ENCODE measurements at places on chromosomes 2 and 18.

DNA sequence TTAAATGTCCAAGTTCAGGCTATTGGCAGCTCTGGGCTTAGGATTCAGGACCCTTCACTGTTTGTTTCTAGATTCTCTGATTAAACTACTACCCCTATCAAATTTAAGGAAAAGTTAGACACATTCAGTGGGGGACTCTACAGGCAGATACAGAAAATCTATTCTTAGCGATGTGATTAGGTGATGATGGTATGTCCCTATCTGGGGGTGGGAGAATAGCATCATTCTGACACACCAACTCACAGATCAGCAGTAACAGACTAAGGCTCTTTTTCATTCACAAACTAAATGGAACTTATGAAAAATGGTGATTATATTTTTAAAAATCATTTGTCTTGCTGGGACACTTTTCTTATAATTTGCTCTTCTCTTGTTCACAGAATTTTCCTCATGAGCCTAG is 232.9 kb upstream of the CDH2 start:
- DNase-seq, result no peak
- H3K4me1 ChIP-seq, result no peaks in the 10 kb centered on the region
- no peaks in the 10 kb centered on the region for H3K36me3 ChIP-seq
- H3K27ac ChIP-seq, result no peak overlapping the region
- H3K4me3 ChIP-seq, result no peak overlapping the region

GRCh38 chr2:208366215-208367127 is 40.1 kb upstream of the PTH2R start:
- H3K36me3 ChIP-seq, result peaks cover 5% of the 10 kb centered on the region
- H3K27ac ChIP-seq, result no peak overlapping the region
- peaks cover 2% of the 10 kb centered on the region for H3K4me1 ChIP-seq
- H3K4me3 ChIP-seq, result no peak overlapping the region
- no peaks in the 10 kb centered on the region for H3K27me3 ChIP-seq
- DNase-seq, result no peak

DNA sequence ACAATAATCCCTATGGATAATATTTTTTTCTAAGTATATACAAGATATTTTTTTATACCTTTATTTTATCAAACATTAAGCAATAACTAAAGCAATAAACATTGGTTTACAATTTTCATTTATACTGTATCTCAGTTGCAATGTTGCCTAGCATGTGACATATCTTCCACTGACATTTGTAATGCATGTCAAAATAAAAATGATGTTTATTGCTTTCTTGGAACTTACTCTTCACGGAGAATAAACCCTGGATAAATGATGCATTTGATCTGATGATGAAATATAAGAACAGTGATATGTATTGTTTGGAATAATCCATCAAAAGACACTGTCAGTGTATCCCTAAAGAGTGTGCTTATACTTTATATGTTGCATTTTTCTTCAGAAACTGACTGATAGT is 135.7 kb downstream of the SPAG16 start:
- H3K27ac ChIP-seq, result no peak overlapping the region
- DNase-seq, result no peak
- no peaks in the 10 kb centered on the region for H3K36me3 ChIP-seq
- no peak overlapping the region for H3K4me3 ChIP-seq
- no peaks in the 10 kb centered on the region for H3K4me1 ChIP-seq

- H3K36me3 ChIP-seq, result no peaks in the 10 kb centered on the region
- no peaks in the 10 kb centered on the region for H3K27me3 ChIP-seq
- no peaks in the 10 kb centered on the region for H3K4me1 ChIP-seq
- no peak overlapping the region for H3K27ac ChIP-seq
- H3K4me3 ChIP-seq, result no peak overlapping the region
- no peak for DNase-seq
Measured at GRCh38 chr2:167509586-167509985, 621.3 kb downstream of the XIRP2 start.

DNA sequence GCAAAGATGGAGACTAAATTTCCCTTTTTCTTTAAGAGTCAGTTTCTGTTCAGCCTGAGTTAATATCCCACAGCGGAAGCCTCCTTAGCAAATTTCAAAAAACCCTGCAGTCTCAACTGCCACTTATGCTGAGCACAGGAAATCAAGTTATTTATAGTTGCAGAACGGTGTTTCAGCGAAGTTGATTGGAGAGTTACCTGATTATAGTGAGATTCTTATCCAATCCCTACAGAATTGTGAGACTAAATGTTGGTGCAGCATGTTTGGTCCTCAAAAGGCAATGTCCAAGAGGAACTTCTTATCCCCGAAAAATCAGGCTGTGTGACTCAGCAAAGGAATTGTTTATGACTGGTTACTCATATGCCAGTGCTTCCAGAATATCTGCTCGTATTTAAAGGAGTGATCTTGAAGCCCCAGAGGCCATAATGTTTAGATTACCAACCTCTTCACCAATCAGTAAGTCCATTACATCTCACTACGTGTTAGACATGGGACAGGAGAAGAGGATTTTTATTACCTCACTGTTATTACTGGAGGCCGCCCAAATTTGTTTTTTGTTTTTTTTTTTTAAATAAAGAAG is 67.9 kb downstream of the LRRFIP1 start:
- no peaks in the 10 kb centered on the region for H3K27me3 ChIP-seq
- H3K27ac ChIP-seq, result peak overlapping the region; percentile 97
- peaks cover 20% of the 10 kb centered on the region for H3K36me3 ChIP-seq
- H3K4me3 ChIP-seq, result peak overlapping the region; percentile 97
- H3K4me1 ChIP-seq, result peaks cover 71% of the 10 kb centered on the region

- no peak overlapping the region for H3K4me3 ChIP-seq
- no peaks in the 10 kb centered on the region for H3K36me3 ChIP-seq
- no peak for DNase-seq
- no peaks in the 10 kb centered on the region for H3K4me1 ChIP-seq
- no peaks in the 10 kb centered on the region for H3K27me3 ChIP-seq
Measured at GRCh38 chr18:43012951-43013350, 102.5 kb downstream of the RIT2 start.

DNA sequence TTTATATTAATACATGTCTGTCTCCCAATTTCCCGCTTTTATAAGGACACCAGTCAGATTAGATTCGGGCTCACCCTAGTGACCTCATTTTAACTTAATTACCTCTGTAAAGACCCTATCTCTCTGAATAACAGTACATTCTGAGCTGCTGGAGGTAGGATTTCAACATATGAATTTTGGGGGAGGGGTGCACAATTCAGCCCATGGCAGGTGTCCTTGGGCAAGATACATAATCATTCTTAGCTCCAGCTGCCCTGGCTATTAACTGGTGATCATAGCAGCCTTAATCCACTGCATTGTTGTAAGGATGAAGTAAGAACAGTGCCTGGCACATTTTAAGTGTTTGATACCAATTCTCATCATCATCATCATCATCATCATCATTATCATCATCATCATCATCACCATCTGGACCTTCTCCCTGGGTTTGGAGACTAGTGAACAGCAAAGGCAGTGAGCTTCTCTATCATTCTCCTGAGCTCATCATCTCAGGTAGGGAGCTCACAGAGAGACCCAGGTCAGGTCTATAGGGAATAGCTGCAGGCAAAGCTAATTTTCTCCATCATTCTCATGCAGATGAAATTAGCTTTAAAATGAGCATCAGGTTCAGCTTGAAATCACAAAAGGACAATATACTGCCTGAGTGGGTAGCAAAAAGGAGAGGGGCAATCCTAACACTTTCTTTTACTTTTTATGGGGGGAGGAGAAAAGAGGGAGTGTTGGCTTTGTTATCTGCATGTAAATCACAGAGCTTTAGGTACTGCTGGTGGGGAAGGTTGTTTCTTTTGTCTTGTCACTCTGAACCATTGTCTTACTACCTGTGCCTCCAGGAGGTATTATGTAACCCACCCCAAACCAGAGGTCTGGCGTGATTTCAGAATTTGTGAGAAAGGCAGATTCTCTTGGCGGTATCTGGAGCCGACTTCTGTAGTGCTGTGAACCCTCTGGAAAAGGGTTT is 125.5 kb upstream of the SPRED2 start:
- H3K36me3 ChIP-seq, result no peaks in the 10 kb centered on the region
- peaks cover 23% of the 10 kb centered on the region for H3K27me3 ChIP-seq
- no peak overlapping the region for H3K27ac ChIP-seq
- no peak overlapping the region for H3K4me3 ChIP-seq

DNA sequence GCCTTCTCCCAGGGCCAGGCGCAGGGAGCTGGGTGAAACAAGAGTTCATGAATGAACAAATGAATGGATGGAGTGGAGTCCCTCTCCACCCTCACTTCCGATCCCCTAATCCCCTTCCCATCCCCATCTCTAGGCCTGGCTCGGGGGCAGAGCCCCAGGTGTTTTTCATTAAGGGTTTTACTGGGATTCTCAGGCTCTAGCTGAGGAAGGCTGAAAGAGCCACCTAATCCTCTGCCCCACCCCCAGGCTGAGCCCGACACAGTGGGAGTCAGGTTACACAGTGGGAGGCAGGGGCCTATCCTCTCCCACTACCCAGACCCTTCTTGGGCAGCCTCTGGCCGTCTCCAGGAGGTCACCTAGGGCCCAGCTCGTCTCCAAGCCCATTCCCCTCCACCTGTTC is 36.1 kb downstream of the SDC1 start:
- no peak overlapping the region for H3K4me3 ChIP-seq
- no peak overlapping the region for H3K27ac ChIP-seq
- no peaks in the 10 kb centered on the region for H3K4me1 ChIP-seq
- no peak for DNase-seq

DNA sequence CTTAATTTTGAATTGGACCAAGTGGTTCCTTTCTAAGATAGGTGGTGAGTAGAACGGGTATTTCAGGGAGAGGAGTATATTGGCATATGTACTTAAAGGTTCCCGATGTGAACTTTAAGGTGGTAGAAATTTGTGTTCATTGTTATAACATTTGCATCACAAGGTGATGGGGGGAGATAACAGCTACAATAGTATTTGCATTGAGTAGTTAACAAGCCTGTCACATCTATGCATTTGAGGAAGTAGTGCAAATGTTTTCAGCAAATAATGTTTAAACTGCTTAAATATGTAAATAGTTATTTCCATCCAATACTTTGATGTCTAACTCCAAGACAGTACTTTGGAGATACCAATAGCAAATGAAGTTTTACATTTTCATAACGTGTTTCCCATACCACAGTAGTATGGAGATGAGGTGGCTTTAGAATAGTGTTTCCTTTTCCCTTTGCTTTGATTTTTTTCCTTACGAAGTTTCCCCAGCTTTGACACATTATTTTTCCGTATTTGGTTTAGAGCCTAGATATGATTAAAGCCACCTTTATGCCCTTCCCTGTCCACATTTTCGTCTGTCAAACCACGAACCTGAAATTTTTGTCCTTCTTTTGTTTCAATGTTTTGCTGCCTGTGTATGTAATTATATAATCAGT is 46.6 kb downstream of the VAPA start:
- no peak for DNase-seq
- H3K27ac ChIP-seq, result no peak overlapping the region
- H3K4me3 ChIP-seq, result no peak overlapping the region
- H3K27me3 ChIP-seq, result no peaks in the 10 kb centered on the region
- peaks cover 11% of the 10 kb centered on the region for H3K4me1 ChIP-seq

GRCh38 chr2:173298536-173299097 is 56.1 kb upstream of the CDCA7 start:
- no peak overlapping the region for H3K27ac ChIP-seq
- no peak overlapping the region for H3K4me3 ChIP-seq
- peaks cover 5% of the 10 kb centered on the region for H3K36me3 ChIP-seq
- DNase-seq, result no peak
- H3K4me1 ChIP-seq, result no peaks in the 10 kb centered on the region
- H3K27me3 ChIP-seq, result peaks cover 3% of the 10 kb centered on the region

- peaks cover 6% of the 10 kb centered on the region for H3K27me3 ChIP-seq
- H3K27ac ChIP-seq, result no peak overlapping the region
- no peaks in the 10 kb centered on the region for H3K36me3 ChIP-seq
Measured at GRCh38 chr2:120594856-120595685, 140.6 kb upstream of the GLI2 start.

GRCh38 chr18:76490670-76491472 is 4.2 kb downstream of the ZNF516 start:
- peaks cover 38% of the 10 kb centered on the region for H3K4me1 ChIP-seq
- H3K36me3 ChIP-seq, result no peaks in the 10 kb centered on the region
- H3K27ac ChIP-seq, result peak overlapping the region; percentile 81

- no peaks in the 10 kb centered on the region for H3K27me3 ChIP-seq
- H3K4me3 ChIP-seq, result no peak overlapping the region
- no peak overlapping the region for H3K27ac ChIP-seq
Measured at GRCh38 chr2:157662401-157662800, 33.7 kb upstream of the ACVR1C start.

DNA sequence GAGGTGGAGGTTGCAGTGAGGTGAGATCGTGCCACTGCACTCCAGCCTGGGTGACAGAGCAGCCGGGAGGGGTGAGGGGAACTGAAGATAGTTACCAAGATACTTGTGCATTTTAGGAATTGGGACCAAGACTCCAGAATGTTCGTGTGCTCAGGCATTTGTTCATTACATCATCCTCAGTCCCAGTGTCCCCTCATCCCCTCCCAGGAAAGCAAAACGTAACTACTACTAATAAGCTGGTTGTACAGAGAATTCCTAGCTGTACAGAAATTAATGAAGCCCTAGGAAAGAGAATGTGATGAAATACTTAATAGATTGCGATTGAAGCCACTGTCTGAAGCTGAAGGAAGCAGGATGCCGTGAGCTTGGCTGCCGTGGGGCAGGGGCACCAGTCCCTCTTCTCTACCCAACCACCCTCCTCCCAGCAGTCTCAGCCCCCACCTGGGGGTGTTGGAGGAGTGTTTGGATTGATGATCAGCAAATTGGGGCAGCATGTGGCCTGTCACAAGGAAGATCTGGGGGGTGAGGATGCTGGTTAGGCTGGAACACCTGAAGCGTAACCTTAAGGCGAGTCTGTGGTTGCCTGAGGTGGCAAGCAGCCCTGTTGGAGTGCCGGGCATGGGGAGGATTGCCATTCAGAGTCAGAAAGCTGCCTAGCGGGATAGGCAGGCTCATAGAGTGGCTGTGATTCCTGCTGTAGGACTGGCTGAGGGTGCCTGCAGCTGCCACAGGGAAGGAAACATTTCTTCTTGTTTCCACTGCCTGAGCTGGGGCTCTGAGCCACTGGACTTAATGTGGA is 140.9 kb downstream of the SH3RF3 start:
- H3K36me3 ChIP-seq, result no peaks in the 10 kb centered on the region
- no peak for DNase-seq
- H3K4me1 ChIP-seq, result peaks cover 19% of the 10 kb centered on the region
- no peaks in the 10 kb centered on the region for H3K27me3 ChIP-seq
- H3K4me3 ChIP-seq, result no peak overlapping the region
- no peak overlapping the region for H3K27ac ChIP-seq

DNA sequence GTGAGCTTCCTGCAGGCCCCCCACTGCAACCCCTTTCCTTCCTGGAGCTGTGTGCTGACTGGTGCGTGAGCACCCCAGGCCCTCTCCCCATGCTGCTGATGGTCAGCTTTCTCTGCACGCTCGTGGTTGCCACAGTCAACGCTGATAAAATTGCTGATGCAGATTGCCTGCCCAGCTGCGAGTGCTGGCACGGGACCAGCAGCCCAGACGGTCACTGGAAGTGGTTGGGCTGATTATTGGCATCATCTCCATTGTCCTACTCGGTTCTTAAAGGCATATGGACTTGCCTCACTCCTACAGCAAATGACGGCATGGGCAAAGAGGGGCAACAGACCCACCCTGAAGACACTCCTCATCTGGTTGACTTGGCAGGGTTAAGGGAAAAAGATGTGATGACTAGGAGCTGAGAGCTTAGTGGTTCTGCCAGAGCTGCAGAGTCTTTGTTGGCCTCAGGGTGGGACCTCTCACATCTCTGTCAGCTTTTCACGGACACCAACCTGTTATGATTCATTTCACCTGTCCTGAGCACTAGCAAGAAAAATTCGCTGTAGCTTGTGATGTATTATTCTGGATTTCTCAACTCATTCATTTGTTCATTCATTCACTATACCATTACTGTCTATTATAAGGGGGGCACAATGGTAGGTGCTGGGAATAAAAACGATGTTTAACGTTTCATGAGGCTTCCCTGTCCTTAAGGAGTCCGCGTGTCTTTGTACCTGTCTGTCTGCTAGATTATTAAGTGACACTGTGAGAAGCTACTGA is 38.4 kb downstream of the PAX8 start:
- peaks cover 26% of the 10 kb centered on the region for H3K4me1 ChIP-seq
- no peak for DNase-seq
- H3K27ac ChIP-seq, result peak overlapping the region; percentile 59

Measured in activated naive CD8-positive, alpha-beta T cell treated with anti-CD3 and anti-CD28 coated beads for 36 hours (primary cell).